GM20000 (cell line): ENCODE measurements at places on chromosomes 6 and 20.

DNA sequence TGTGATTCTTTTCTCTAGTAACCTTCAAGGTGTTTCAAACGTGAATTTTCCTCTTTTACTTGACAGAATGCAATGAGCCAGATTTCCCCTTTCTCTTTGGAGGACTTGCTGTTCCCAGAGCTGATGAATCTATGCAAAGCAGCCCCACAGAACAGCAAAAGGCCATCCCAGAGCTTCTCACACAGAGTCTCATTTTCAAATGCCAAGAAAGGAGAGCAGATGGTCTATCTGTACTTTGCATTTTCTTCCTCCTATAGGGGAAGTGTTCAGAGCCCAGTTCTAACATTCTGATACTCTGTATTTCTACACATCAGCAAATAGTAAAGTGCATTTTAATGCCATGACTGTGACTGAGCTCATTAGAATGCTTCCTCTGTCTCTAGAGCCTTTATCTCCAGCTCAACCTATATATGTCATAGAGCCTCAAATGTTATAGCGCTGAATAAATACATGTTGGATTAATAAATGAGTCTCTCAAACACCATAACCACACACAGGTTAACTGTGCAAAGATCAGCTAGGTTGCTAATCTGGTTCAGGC lies 81.8 kb upstream of the EYA4 start:
- DNase-seq = no peak

DNA sequence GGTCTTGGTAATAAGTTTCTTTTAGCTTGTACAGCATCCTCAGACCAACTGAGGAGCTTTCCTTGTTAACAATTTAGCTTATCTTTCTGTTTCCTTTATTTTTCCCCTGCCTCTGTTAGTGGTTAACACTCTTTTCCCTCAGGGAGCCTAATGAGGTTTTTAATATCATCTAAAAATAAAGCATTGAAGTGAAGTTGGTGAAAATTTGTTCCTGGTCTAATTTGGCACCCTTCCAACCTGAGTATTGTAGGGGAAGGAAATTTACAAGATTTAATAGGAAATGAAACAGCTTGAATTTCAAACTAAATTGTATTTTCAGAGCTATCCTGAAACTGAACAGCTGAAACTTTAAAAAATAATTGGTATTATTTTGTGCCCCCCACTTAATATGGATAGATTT lies 28.1 kb upstream of the VAPB start:
- no peak for DNase-seq

- DNase-seq = no peak
These were observed 74.8 kb upstream of the MLN start for GRCh38 chr6:33878562-33878961.

- DNase-seq = no peak
These were observed 352.4 kb downstream of the LAMA2 start for GRCh38 chr6:129235167-129236000.

DNA sequence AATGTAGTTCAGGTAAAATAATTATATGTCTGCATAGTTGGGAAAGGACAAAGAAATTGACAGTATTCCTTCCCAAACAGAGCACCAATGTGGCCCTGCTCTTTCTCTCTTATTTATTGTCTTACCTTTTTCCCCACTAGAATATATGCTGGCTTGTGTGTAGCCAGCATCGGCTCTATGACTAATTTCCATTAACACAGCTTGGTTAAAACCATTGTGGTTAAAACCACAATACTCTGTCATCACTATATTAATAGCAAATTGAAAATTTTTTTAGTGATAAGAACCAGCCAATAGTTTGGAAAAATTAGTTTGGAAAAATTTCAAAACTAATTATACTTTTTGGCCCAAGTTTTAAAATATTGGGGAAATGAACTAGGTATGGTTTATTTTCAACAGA lies 535.1 kb downstream of the UTRN start:
- DNase-seq = no peak

DNA sequence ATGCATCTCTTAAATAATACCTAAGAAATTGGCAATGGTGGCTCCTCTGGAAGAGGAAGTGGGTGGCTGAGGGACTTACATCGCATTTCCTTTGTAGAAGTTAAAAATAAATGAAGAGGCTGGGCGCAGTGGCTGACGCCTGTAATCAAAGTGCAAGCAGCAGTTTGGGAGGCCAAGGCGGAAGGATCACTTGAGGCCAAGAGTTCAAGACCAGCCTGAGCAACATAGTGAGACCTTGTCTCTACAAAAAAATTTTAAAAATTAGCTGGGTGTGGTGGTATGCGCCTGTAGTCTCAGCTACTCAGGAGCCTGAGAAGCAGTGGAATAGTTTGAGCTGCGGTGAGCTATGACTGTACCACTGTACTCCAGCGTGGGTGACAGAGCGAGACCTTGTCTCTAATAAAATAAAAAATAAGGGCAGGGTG lies 12.2 kb upstream of the NCOA3 start:
- DNase-seq = no peak

DNA sequence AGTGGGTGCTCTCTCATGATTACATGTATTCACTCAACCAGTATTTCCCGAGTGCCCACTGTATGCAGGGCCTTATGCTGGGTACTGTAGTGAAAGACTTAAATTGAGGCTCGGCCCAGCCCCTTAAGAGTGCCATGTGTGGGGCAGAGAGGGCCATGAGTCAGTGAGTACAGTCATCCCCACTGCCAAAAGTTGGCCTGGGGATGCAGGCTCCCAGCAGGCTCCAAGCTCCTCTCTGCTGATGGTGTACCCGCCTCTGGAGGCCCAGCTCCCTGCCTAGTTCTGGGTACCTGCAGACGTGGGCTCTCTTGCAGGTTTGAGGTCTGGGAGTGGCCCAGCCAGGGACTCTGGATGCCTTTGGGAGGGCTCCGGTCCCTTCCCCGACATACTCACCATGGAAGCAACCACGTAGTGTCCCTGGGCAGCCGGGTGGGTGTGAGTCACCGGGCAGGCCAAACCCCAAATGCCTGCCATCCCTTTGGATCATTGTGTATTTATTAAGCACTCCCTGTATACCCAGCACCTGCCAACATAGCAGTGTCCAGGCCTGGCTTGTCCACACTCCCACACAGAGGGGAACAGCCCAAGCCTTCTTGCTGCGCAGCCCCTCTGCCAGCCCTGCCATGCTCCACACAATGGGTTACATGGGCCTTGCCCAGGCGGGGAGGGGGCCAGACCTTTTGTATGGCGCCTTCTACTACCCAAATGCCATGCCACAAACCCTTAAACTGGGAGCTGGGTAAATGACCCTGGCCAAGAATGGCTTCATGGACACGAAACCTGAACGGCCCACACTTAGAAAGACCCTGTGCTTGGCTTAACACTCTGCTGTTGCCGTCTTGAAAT lies 153.6 kb downstream of the VEGFA start:
- DNase-seq = no peak

GRCh38 chr6:83546636-83547035 lies 34.3 kb downstream of the PRSS35 start:
- DNase-seq = no peak

DNA sequence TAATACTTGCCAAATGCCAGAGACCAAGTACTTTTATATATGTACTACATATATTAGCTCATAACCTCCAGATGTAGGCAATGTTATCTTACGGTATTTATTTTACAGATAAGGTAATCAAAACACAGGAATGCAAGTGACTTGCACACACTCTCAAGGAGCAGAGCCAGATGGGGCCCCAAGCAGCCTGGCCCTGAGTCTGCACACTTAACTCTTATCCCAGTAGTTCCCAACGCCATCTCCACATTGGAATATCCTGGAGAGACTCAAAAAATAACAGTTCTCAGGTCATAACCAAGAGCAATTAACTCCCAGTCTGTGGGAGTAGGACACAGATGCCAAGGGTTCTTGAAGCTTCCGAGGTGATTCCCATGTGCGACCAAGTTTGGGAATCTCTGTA lies 398.7 kb downstream of the PHF3 start:
- no peak for DNase-seq
